ENCODE measurements at places on chromosomes 7 and 10.

DNA sequence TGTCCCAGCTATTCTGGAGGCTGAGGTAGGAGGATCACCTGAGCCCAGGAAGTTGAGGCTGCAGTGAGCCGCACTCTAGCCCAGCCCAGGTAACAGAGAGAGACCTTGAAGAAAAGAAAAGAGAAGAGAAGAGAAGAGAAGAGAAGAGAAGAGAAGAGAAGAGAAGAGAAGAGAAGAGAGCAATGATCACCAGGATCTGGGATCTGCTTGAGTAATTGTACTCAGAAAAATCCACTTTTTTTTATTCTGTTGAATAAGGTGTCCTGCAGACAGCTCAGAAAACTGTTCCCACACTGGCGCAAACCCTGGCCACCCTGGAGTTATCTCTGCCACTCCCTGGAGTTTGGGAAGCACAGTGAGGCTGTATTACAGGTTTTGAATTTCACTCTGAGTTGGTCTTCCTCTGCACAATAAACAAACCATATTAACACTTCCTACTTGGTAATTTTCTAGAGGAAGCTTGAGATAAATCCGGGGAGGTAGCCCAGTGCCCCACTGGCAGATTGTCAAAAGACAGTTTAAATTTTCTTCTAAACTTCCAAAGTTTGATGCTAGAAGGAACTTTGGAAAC is 9.6 kb upstream of the OAT start:
- no peak for DNase-seq

DNA sequence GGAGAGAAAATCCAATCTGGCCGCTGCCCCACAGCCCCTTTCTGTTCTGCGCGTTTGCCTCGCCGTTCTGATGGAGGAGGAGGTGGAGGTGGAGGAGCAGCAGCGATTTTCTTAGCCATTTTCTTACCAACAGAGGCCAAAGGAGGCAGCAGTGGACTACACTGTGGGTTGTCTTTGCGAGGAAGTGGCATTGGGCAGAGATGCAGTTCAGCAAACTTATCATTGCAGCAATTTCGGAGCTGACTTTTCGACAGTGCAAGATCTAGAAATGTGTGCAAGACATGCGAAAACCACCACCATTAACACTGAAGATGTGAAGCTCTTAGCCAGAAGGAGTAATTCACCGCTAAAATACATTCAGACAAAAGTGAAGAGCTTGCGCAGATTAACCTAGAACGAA is 1.9 kb upstream of the ARL4A start:
- DNase-seq: no peak

- no peak for DNase-seq
These were observed 68.2 kb downstream of the ELAPOR2 start for GRCh38 chr7:86991093-86991769.

DNA sequence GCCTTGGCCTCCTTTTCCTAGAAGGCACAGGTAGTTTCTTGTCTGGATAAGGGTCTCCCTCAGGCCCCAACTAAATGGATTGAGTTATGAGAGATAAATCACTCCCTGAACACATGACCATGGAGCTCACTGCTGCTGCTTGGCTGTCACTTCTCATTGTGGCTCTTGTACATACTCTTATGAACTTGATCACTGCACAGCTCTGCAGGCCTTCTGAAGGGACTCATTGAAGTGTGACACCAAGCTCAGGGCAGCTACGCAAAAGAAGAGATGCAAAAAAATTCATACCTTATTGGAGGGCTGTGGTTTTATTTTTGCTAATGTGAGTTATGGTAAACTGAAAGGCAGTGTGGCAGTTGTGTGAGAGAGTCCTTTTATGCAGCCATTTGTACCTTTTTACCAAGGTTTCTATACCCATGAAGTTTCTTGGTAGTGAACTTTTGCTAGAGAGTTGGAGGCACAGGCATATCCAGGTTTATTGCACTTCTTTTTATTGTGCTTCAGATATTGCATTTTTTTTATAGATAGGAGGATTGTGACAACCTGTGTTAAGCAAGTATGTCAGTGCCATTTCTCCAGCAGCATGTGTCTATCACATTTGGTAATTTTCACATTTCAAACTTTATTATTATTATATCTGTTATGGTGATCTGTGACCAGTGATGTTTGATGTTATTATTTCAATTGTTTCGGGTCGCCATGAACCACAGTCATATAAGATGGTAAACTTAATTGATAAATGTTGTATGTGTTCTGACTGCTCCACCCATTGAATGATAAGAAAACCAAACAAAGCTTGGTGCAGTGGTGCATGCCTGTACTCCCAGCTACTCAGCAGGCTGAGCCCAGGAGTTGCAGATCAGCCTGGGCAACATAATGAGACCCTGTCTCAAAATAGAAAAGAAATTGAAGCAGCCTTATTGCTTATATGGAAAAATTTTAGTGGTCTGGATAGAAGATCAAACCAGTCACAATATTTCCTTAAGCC is 100.6 kb downstream of the LRRC4 start:
- no peak for DNase-seq

GRCh38 chr10:72242675-72243074 is 26.6 kb upstream of the ASCC1 start:
- no peak for DNase-seq

DNA sequence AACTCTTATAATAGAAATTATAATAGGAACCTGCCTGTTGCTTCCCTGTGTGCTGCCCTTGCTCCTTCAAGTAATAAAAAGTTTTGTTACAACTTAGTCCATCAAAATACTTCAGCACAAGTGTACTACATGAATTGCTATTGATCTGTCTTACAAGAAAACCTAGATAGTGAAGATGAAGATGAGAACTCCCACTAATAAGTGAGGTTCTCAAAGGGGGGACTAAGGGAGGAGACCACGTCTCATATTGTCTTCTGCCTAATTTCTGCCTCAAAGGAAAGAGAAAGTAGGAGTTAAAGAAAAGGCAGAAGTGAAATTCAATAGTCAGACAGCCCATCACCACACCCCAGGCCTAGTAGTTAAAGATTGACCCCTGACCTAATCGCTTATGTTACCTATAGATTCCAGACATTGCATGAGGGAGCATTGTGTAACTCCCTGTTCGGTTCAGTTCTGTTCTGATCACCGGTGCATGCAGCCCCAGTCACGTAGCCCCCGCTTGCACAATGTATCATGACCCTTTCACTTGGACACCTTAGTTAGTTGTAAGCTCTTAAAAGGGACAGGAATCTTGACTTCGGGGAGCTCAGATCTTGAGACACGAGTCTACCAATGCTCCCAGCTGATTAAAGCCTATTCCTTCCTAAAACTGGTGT is 18.2 kb upstream of the CHST3 start:
- no peak for DNase-seq

DNA sequence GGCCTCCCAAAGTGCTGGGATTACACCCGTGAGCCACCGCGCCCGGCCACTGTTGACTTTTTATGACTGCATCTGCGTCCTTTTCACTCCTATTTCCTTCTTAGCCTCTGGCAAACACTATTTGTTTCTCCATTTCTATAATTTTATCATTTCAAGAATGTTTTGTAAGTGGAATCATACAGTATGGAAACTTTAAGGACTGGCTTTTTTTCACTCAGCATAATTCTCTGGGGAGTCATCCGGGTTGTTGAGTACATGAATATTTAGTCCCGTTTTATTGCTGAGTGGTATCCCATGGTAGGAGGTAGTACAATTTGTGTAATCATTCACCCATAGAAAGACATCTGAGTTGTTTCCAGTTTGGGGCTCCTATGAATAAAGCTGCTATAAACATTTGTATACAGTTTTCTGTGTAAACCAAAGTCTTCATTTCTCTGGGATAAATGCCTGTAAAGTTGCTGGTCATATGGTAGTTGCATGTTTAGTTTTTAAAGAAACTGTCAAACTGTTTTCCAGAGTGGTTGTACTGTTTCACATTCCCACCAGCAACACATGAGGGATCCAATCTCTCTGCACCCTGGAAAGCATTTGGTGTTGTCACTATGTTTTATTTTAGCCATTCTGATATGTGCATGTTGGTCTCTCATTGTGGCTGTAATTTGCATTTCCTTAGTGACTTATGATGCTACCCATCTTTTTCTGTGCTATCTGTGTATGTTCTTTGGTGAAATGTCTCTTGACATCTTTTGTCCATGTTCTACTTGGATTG is 139.6 kb upstream of the EEPD1 start:
- DNase-seq: no peak

DNA sequence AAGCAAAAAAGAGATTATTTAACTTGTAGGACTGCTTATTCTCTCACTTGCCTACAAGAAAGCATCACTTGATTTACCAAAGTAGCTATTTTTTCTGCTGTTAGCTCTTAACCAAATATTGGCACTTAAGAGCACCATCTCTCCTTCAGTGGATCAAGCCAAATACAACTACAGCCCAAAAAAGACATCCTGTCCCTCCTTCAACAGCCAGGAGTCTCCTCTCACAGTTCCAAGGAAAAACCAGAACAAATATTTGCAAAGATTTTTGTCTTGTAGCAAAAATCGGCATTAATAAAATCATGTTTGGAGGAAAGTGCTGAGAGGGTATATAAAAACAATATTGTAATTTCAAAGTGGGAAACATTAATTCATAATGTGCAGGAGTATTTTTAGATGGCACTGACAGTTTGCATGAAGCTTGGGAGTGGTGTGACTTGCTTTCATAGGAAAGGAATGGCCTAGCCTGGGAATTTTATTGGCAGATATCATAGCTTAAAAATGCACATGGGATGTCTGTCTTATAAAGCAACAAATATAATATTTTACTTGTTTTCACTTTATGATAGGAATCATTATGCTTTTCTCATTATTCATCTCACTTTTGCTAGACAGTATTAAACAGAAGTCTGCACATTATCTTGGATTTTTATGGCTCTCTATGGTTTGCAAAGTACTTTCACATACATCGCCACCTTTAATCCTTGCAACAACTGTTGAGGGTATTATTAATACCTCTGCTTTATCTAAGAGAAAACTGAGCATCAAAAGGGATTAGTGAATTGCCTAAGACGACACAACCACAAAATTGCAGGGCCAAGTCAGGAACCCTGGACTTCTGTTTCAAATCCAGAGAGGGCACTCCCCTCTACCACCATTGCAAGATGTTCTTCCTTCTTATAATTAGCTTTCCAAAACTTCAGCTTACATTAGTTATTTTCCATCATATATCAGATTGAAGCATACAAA is 103.5 kb downstream of the AGMO start:
- no peak for DNase-seq

DNA sequence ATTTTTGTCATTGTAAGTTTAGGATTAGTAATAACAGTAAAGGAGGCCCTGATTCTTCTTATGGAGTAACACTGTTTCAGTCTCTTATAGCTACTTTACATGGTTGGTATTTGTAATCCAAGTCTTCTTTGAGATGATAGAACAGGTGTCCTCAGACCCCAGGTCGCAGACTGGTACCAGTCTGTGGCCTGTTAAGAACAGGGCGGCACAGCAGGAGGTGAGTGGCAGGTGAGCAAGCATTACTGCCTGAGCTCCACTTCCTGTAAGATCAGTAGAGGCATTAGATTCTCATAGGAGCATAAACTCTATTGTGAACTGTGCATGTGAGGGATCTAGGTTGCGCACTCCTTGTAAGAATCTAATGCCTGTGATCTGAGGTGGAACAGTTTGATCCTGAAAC is 77.3 kb downstream of the STK31 start:
- DNase-seq: no peak

DNA sequence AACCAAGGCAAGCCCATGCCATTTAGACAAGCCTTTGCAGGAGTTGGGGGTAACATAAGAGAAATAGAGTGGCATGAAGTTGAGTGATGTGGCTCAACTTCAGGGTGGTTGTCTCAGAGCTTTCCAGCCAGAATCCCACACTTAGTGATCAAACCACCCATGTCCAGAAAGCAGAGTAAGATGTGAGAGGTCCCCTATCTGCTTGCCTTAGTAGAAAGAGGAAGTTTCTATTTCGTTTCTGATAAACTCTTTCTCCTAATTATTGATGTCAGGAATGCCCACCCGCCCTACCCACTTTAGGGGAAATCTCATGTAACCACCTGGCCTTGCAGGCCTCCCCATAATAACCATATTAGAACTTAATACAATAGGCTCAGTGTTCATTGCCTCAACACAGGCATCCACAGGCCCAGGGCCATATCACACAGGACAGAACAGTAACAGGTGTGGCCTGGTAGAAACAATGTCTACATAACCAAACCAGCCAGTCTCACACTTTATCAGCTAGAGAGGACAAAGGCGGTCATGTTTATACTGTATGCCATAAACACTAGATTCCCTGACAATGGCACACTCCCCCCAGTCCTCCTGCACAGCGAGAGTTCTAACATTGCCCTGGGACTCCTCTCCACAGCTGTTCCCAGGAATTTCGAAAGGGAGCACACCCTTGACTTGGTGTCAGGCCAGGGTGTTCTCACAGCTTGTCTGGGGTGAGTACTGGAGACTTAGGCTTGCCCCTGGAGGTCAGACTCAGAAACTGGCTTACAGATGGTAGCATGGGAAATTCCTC is 364.4 kb downstream of the CXCL12 start:
- DNase-seq: no peak

DNA sequence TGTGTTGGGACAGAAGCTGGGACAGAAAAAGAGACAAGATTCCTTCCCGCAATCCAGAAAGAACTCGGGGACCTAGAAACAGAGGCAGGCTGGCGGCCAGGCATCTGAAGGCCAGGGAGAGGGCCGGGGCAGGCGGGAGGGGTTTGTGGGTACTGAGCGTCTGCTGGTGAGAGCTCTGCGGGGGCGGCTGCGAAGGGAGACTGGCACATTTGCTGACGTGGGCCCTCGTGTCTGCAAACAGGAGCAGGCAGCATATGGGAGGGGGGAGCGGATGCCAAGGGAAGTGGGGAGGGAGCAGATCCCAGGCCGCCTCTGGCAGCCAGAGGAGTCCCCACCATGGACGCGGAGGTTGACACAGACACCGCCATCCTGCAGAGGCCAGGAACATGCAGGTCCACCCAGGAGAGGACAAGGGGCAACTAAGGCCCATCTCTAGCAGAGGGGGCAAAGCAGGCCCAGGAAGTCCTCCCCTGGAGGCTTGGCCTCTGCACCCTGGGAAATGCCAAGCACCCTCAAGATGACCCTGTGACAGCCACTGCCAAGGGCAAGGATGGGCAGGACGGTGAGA is 32.2 kb downstream of the KCNH2 start:
- no peak for DNase-seq

DNA sequence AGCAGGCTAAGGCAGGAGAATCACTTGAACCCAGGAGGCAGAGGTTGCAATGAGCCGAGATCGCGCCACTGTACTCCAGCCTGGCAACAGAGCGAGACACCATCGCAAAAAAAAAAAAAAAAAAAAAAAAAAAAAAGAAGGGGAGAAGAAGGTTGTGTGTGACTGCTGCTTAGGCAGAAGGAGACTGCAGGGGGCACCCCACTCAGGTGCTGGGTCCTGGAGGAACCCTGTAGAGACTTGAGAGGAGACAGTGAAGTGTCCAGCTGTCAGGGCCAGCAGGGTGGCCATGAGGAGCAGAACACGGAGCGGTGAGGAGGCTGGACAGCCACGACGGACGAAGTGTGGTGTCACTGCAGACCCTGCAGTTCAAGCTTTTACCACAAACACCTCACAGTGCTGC is 99.0 kb upstream of the NMT2 start:
- no peak for DNase-seq

Data from GM18507 (cell line).